ENCODE measurements at places on chromosomes 12 and 14.
A peak's percentile ranks its signal among the peaks of the same experiment; 100 is the strongest.

- no peak for DNase-seq
Measured at GRCh38 chr12:75389706-75390105, 1.2 kb upstream of the GLIPR1L2 start.

GRCh38 chr12:111580737-111581136 lies 18.4 kb downstream of the ATXN2 start:
- no peak for DNase-seq

DNA sequence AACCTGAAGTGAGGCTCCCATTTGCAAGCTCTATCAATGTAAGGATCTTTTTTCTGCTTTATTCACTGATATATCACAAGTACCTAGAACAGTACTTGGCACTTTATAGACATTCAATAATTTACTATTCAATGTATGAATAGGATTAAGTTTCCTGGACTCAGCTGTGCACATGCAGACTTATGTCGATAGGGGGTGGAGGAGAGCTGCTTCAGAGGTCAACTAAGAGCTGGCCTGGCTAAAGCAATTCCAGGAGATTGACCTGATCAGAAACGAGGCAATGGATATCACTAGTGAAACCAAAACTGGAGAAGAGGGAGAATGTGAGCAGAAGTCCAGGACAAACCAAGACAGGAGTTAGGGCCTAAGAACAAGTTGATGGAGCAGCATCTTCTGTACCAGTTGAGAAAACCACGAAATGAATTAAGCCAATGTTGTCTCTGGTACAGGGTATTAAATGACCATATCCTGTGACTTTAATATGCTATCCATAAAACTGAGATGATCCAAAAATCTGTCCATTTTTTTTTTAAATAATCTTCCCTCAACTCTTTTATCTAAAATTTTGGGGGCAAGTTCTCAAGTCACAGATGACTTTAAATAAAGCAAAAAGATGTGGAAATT lies 169.2 kb downstream of the PIK3C2G start:
- no peak for DNase-seq

DNA sequence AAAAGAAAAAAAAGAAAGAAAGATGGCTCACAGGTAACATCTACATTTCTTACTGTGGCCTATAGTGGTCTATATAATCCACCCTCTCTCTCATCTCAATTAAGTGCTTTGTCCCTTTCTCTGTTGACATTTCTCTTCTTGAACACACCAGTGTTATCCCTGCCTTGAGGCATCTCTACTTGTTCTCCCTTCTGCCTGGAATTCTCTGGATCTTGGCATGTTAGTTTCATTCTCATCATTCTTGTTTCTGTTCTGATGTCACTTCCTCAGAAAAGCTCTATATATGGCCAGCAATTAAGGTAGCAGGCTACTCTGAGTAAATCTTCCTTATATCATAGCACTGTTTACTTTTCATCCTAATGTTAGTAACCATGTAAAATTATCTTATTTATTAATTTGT lies 155.7 kb upstream of the PDZRN4 start:
- DNase-seq = no peak

GRCh38 chr14:106308839-106309389 lies 782.5 kb downstream of the TMEM121 start:
- peak; percentile 7 for DNase-seq

DNA sequence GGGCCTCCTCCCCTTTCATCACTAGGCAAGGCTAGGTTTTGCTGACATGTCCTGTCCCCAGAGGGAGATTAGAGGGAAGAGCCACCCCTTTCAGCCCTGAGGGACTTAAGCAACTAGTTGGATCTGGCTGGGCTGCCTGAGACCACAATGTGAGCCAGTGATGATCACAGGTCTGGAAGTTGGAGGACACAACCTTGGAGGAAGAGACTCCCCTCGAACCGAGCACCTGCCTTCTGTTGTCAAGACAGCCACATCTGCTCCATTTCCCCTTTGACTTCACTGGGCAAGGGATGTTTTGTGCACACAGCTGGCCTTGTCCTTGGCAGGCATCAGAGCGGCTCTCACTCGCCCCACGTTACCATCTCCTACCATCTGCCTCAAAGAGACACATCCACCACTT lies 31.4 kb downstream of the MVK start:
- no peak for DNase-seq

GRCh38 chr12:22626406-22626805 lies 1.4 kb downstream of the ETNK1 start:
- no peak for DNase-seq

GRCh38 chr12:15299947-15300346 lies 22.4 kb upstream of the PTPRO start:
- no peak for DNase-seq

GRCh38 chr12:26125400-26126339 lies 833 bp upstream of the BHLHE41 start:
- no peak for DNase-seq

GRCh38 chr12:24742378-24742777 lies 206.5 kb downstream of the BCAT1 start:
- DNase-seq = no peak

- DNase-seq = no peak
Measured at GRCh38 chr14:91063119-91063518, 2.7 kb upstream of the RPS6KA5 start.

DNA sequence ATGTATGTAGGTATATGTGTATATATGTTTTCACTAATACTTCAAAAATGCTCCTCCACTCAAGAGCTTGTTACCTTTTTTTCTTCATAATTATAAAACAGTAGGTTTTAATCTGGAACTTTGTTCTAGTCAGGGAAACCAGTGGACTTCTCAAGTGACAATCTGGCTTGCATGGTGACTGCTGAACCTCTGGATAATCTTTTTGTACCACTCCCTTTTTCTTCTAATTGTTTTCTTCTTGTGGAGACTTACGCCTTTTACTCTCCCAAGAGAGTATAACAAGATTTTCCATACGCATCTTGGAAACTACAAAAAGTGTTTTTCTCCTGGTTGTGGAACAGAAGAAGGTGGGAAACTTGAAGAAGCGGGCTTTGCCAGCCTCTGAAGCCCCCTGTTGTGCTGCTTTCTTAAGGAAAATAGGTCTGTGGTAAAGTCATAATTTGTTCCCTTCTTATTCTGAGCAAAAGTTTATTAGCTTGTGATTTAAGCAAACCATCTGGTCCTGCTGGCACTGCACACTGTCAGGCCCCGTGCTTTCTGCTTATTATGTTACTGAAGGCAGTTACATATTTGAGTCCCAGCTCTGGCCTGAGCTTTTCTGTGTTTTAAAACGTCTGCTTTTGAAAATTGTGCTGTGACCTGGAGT lies 291.8 kb downstream of the ERC1 start:
- no peak for DNase-seq

- no peak for DNase-seq
Measured at GRCh38 chr14:99968941-99969340, 96.3 kb upstream of the EVL start.

GRCh38 chr12:2640709-2641108 lies 154.1 kb upstream of the FKBP4 start:
- DNase-seq = no peak

- no peak for DNase-seq
Measured at GRCh38 chr14:68147303-68147702, 327.7 kb downstream of the RAD51B start.

GRCh38 chr12:57756406-57757341 lies 1.8 kb downstream of the MARCHF9 start:
- peak; percentile 42 for DNase-seq

DNA sequence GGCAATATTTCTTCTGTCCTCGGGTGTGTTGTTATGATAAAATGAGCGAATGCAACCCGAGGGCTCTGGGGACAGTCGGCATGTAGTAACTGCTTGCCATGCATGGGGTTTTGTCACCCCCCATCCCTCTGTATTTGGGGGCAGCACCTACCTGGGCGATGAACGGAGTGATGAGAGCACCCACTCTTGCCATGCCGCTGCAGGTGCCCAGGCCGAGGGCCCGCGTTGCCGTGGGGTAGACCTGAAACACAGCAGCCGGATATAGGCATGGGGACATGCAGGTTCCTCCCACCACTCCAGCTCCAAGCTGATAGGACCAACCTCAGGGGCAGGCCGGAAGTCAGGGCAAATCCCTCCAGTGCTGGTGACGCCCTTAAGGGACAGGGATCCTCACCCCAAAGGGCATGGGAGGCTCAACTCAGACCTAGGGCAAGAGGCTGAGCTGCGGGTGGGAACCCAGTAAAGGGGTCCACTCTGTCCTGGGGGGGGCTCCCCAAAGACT lies 35.8 kb downstream of the DAO start:
- no peak for DNase-seq

- no peak for DNase-seq
Measured at GRCh38 chr12:114403011-114403689, 2.8 kb downstream of the TBX5 start.

DNA sequence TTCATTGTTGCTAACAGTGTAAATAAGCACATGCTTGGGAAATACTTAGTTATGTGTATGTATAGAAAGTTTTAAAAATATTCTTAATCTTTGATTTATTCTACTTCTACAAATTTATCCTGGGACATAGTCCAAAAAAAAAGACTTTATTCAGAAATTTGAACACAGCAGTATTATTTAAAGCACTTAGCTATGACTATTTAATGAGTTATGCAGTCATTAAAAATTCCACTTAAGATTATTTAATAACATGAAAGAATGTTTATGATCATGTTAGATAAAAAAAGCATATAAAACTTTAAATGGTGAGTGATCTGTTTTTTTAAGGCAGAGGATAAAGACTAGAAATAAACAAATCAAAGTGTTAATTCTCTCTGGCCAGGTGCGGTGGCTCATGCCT lies 78.3 kb downstream of the BAZ1A start:
- no peak for DNase-seq

Data from stimulated activated CD8-positive, alpha-beta memory T cell treated with anti-CD3 and anti-CD28 coated beads, Interleukin-15, amount 100 ng/mL, for 4 hours (primary cell).